ENCODE measurements at places on chromosomes 2 and 18.
A peak's percentile ranks its signal among the peaks of the same experiment; 100 is the strongest.

DNA sequence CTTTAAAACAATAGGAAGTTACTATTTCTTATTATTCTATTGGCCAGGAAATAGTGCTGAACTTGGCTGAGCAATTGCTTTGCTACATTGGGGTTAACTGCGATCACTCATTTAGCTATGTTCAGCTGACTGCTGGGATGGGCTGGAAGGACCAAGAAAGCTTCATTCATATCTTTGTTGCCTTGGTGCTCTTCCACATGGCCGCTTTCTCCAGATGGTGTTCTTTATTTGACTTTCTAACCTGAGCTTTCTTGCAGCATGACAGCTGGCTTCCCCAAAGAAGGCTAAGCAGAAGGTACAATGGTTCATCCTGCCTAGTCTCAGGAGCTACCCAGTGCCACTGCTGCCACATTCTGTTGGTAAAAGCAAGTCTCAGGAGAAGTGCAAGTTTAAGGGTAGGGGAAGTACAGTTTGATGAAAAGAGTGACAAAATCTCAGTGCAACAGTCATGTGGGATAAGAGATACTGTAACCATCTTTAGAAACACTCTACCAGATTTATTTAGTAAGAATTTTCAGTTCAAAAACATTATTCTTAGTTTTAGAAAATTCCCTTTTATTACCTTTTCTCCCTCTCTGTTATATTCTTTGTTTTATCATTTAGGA, 180.6 kb upstream of the RBMS1 start:
- no peak for DNase-seq

DNA sequence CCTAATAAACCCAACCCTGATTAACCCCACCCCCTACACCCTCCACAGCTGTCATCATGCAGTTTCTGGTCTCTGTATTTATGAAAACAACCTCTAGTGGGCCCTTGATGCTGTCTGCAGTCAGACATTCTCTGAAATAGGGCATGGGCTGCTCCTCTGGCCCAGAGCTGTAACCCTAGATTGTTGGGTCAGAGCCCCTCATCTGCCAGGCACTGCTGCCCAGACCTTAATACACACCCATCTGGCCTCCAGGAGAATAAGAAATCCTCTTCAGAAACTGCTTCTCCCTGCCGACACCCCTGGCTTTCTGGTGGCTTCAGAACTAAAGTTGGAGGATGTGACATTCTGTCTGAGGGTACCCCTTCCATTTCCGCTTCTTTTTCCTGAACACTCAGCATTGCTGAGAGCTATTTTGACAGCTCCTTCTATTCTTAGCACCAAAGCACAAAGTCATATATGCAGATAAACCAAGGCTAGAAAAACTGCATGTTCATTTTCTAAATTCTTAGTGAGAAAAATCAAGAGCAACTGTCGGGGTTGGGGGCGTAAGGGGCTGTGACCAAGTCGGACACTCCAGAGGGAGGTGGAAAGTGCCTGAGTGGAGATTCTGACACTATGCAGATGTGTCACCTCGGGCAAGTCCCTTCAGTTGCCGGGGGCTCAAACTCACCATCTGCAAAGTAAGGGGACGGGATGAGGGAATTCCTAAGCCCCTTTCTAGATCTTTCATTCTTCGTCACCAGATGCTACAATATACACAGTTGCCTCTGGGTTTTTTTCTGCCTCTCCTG, 28.7 kb downstream of the SRSF7 start:
- no peak for DNase-seq

DNA sequence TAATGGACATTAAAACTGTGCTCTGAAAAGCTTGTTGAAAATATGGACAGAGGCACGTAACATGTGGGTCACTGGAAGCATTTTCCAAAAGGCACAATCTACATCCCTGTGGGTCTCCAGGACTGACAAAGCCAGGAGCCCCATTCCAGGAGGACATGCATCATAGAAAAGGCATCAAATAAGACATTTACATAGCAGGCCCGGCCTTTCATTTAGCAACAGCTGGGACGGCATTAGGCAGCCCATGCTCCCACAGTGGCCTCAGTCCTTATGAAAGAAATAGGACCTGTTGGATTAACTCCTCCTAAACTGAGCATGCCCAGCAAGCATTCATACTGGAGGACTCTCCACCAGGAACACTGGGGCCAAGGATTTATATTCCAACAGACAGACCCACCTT, 72.2 kb downstream of the TWIST2 start:
- DNase-seq, result no peak

GRCh38 chr2:229947544-229947943, 25.2 kb downstream of the FBXO36 start:
- no peak for DNase-seq

DNA sequence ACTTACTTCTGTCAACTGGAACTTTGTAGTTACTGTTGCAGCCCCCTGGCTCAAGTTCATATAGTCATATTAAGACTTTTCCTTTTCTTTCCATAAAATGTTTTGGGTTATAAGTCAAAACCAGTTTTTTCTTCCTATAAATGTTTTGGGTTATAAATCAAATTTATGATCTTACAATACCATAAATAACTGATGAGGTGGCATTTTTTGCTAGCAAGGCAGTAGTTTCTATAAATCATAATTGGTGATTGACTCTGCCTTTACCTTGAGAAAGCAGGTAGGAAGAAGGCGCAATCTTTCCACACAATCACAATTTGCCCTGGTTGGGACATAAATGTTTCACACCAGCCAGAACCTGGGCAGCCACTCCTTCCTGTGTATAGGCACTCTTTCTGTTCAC, 5.1 kb upstream of the DYTN start:
- DNase-seq, result no peak

DNA sequence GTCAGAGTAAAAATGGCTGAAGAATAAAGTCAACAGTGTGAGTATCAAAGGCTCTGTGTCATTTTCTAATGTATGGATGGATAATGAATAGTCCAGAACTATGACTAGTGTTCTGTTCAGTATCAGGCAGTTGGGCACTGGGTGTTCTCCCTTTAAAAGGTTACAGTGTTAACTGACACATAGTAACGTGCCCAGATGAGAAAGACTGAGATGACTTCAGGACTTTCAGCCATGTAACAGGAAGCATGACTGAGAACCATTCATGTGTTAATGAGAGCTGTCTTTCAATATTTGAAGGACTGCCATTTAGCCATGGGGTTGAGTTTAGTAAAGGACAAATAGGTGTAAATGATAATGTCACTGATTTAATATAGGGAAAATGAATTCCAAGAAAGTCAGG, 187.1 kb downstream of the GULP1 start:
- peak; percentile 29 for DNase-seq

Measured in NCI-H2029 (cell line).